EL (cell line): ENCODE measurements at places on chromosomes 6 and 20.

- no peak for DNase-seq
These were observed 48.2 kb downstream of the IRF4 start for GRCh38 chr6:439641-440167.

- no peak for DNase-seq
These were observed 106.8 kb upstream of the DOK5 start for GRCh38 chr20:54368570-54368969.

GRCh38 chr20:35263532-35264341 is 14.2 kb downstream of the MMP24OS start:
- no peak for DNase-seq

- peak; percentile 47 for DNase-seq
These were observed 78.3 kb upstream of the MMS22L start for GRCh38 chr6:97361286-97361685.

GRCh38 chr20:37956107-37956585 is 53.2 kb downstream of the VSTM2L start:
- DNase-seq, result no peak

- DNase-seq, result no peak
These were observed 59.5 kb downstream of the BMP6 start for GRCh38 chr6:7785243-7786035.

- peak; percentile 61 for DNase-seq
These were observed 628 bp downstream of the RBM24 start for GRCh38 chr6:17281497-17282481.

- DNase-seq, result no peak
These were observed 931.1 kb downstream of the KIF16B start for GRCh38 chr20:15642109-15642508.

- peak; percentile 67 for DNase-seq
These were observed 170.6 kb downstream of the LY86 start for GRCh38 chr6:6758915-6759654.

DNA sequence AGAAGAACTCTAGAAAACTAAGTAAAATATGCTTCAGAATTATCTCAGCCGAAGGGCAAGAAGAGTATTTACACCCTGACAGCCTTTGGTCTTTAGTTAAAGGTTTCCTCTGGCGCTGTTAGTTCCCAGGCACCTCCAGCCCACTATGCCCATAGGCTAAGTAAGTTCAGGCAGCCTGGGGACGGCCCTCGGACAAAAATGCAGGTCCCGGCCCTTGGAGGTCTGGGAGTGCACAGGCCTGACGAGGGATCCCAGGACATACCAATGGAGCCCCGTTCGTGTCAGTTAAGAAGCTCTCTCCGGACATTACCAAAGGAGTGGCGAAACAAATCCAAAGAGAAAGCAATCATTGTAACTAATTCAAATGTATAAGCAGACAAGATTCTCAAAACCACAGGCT is 311.8 kb downstream of the CD83 start:
- no peak for DNase-seq

- peak; percentile 80 for DNase-seq
These were observed 65.2 kb downstream of the PRL start for GRCh38 chr6:22231616-22232015.

GRCh38 chr6:27251606-27252251 is 4.2 kb downstream of the PRSS16 start:
- peak; percentile 54 for DNase-seq

GRCh38 chr6:72966628-72967280 is 258.5 kb downstream of the KHDC1L start:
- DNase-seq, result peak; percentile 35

GRCh38 chr6:134122775-134123174 is 70.4 kb upstream of the SLC2A12 start:
- no peak for DNase-seq

DNA sequence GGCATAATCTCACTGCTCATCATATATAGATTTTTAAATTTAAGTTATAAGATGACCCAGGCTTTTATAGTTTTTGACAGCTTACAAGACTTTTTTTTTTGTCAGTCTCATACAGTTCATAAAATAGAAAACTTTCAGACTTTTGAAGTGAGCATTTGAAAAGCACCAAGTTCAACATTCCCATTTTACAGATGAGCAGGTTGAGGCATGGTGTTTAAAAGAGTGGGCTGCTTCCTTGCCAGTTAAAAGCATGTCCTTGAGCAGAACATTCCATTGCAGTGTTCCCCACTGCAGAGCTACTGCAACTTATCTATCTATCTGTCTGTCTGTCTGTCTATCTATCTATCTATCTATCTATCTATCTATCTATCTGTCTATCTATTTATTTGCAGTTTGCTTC is 86.8 kb downstream of the GFRA4 start:
- no peak for DNase-seq

- no peak for DNase-seq
These were observed 123.7 kb downstream of the EPHA7 start for GRCh38 chr6:93295631-93296030.

- DNase-seq, result no peak
These were observed 325.6 kb downstream of the BTBD3 start for GRCh38 chr20:12243327-12243726.

GRCh38 chr6:131652472-131652871 is 15.4 kb downstream of the ENPP3 start:
- DNase-seq, result no peak

- DNase-seq, result peak; percentile 55
These were observed 11.3 kb downstream of the GINS1 start for GRCh38 chr20:25418776-25419175.

DNA sequence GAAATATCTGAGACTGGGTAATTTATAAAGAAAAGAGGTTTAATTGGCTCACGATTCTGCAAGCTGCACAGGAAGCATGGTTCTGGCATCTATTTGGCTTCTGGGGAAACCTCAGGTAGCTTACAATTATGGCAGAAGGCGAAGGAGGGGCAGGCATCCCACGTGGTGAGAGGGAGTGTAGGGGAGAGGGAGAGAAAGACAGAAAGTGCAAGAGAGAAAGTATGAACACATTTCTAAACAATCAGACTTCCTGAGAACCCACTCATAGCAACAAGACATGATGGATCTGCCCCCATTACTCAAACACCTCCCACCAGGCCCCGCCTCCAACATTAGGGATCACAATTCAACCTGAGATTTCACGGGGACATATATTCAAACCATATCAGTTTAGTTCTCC is 107.4 kb downstream of the PERP start:
- DNase-seq, result no peak

DNA sequence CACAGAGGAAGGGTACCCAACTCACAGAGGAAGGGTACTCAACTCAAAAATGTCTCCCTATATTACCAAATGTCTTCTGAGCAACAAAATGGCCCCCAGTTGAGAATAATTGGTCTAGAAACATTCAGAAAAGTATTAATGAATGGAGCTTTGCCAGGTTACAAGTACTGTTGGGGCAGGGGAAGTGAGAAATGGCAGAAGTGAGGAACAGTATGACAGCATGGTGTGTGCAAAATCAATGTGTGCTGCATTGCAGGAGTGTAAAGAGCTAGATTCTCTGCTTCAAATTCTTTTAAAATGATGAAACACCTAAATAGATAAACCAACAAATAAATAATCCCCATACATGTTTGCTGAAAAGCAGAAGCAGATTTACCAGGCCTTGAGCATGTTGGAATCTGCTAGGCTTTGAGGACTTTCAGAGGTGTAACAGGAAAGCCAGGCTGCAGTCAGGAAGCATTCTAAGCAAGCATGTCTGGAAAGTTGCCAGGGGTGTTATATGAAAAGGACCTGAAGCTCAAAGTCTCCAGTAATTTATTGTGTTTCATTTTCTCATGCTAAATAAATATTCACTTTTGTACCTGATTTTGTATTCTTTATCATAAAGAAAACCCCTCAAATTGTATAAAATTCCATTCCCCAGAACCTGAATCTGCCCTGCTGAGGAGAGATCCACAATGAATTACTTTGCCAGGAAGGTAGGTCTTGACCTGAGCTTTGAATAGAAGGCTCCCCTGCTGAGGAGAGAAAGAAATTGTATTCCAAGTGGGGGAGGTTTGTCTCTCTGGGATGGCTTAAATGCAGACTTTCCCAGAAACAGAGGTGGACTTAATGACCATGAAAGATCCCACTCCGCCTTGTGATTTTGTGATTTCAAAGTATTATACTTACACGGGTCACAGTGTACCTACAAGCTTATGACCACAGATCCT is 265.0 kb upstream of the MARCKS start:
- no peak for DNase-seq

- peak; percentile 75 for DNase-seq
These were observed 121.1 kb downstream of the TNFRSF21 start for GRCh38 chr6:47188588-47189021.

DNA sequence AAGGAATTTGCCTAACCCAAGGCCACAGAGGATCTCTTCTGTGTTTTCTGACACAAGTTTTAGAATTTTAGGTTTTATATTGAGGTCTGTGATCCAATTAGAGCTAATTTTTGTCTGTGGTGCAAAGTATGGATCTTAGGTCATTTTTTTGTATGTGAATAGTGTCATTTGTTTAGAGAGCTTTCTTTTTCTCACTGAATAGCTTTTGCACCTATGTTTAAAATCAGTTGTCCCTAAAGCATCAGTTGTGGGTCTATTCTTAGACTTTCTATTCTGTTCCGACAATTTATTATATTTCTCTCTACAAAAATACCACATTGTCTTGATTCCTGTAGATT is 341 bp upstream of the MCM9 start:
- no peak for DNase-seq

- DNase-seq, result no peak
These were observed 1.8 kb upstream of the PLN start for GRCh38 chr6:118546164-118546879.

- peak; percentile 30 for DNase-seq
These were observed 24.2 kb upstream of the MYMX start for GRCh38 chr6:44192428-44193041.

- no peak for DNase-seq
These were observed 56.7 kb downstream of the TRERF1 start for GRCh38 chr6:42394881-42395620.

- DNase-seq, result no peak
These were observed 99.3 kb downstream of the PSMB1 start for GRCh38 chr6:170453586-170454511.

GRCh38 chr6:129525055-129525454 is 184.9 kb downstream of the ARHGAP18 start:
- DNase-seq, result peak; percentile 15

DNA sequence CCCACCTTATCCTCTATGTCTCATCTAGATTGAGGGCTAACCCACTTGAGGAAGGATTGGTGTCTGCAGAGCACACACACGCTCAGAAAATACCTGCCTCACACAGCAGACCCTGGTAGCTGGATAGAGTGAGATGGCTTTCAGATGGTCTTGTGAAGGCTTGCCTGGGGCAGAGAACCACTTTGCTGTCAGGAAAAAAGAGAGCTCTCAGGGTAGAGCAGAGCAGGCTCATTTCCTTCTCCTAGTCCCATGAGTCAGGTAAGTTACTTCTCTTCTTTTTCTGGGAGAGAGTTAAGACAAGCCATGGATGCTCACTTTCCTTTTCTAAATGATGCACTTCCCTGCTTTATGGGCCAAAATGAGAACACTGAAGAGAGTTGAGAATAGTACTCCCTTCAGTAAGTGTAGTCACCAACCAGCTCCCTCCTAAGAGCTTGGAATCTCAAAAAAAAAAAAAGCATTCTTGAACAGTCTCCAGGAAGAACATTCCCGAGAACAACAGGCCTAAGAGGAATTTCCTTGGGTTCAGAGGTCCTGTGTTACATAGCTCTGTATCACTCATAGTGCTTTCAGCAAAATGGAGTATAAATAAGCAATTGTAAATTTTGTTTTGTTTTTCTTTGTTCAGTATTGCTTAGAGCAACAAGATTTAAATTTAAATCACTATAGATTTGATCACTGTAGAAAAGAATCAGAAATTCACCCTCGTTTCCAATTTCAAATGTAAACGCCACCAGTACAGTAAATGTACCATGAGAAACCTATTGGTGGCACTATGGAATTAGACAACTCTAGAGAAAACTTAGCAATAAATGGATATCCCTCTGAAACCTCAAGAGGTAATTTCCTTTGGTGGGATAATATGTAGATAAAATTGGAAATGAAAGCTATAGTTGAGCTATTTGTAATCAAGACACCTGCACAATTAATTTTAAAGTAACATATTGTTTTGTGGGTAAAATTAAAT is 530.3 kb downstream of the RFPL4B start:
- peak; percentile 94 for DNase-seq

DNA sequence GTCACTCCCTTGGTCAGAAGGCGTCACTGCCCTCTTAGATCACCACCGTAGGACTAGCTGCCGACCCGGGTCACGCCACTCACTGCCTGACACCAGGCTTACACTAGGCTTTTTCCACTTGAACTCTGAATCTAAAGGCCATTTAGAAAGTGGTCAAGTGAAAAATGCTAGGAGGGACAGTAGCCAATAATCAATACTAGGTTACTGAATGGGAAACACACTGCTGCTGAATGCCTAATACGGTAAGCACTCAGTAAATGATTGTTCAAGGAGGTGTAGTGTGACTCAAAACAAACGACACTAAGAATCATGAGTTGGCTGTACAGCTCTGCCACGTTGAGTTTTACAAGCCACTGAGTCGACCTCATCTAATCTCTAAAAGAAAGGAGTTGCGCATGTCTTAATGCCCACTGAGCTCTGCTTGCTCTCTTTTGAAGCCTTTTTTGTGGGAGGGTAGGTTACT is 760 bp upstream of the IBTK start:
- DNase-seq, result peak; percentile 38

DNA sequence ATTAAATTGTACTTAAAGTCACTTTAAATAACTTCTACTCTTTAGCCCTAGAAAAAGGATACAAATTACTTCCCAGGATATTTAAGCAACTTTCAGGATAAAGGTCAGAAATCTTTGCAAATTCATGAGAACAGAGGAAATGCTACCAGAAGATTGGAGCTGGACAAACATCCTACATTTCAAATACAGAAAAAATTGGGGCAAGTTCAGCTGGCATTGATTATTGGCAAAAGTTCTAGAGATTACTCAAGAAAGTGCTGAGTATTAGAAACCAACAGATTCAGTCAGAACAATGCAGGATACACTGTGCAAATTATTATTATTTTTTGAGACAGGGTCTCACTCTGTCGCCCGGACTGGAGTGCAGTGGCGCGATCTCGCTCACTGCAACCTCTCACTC is 6.0 kb downstream of the SLC22A23 start:
- no peak for DNase-seq

GRCh38 chr6:150745896-150746295 is 119.6 kb upstream of the MTHFD1L start:
- DNase-seq, result no peak

DNA sequence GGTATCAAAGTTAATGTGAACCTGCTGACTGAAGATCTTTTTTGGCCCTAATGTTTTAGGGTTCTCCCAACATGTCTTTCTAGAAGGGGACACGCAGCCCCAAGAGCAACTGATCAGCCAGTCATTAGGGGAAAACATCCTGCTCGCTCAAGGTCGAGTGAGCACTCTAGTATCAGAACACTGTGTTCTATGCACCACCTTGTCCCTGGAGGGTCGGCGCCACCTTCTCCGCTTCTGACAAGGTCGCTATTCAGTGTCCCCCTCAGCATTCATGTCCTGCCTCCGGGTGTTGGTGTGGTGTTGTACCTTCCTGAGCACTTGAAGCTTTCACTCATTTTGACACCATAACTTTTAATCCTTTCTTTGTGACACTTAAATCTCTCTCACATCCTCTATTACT is 331.2 kb upstream of the KCNQ5 start:
- no peak for DNase-seq

GRCh38 chr6:154613137-154613676 is 102.7 kb upstream of the CNKSR3 start:
- DNase-seq, result peak; percentile 87
